ENCODE measurements at places on chromosomes 7 and 10. TPM values are rescaled to one million over a fixed set of nuclear protein-coding genes. Genes with fewer than 3 reads are reported as not detected.

DNA sequence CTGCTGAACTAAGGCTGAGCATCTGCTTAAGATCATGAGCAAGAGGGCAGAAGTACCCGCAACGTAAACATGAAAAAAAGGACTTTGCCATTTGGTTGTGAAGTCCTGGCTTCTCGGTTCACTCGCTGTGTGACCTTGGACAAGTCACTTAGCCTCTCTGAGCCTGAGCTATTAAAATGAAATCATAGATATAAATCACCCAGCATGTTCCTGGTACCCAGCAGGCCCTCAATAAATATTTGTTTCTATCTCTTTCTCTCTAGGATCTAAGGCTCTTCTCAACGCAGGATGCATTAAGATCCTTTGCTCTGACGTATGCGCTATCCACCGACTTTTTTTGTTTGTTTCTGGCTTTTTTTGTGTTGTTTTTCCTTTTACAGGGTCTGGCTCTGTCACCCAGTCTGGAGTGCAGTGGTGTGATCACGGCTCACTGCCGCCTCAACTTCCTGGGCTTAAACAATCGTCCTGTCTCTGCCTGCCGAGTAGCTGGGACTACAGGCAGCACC lies 6.7 kb downstream of the HIP1 start:
- DNase-seq: no peak
- H3K4me3 ChIP-seq: no peak overlapping the region
- peaks cover 65% of the 10 kb centered on the region for H3K4me1 ChIP-seq
- no peaks in the 10 kb centered on the region for H3K36me3 ChIP-seq
- no peaks in the 10 kb centered on the region for H3K27me3 ChIP-seq

DNA sequence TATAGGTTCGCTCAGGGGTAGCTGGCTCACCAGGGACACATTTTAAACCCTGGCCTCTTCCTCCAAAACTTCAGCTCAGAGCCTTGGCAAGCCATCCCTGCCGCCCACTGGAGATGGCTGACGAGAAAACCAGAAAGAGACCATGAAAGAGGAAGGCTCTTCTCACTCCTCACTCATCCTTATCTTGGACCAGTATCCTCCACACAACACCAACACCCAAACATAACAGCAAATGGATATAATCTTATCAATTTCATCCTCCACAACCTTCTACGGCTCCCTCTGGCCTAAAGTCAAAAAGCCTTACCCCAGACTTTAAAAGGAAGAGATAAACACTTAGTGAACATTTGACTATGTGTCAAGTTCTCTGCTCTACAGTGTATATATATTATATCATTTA lies 26.9 kb downstream of the DLG5 start:
- no peak for DNase-seq
- H3K4me3 ChIP-seq: no peak overlapping the region
- no peaks in the 10 kb centered on the region for H3K36me3 ChIP-seq
- H3K27ac ChIP-seq: no peak overlapping the region
- no peaks in the 10 kb centered on the region for H3K27me3 ChIP-seq
- peaks cover 9% of the 10 kb centered on the region for H3K4me1 ChIP-seq

DNA sequence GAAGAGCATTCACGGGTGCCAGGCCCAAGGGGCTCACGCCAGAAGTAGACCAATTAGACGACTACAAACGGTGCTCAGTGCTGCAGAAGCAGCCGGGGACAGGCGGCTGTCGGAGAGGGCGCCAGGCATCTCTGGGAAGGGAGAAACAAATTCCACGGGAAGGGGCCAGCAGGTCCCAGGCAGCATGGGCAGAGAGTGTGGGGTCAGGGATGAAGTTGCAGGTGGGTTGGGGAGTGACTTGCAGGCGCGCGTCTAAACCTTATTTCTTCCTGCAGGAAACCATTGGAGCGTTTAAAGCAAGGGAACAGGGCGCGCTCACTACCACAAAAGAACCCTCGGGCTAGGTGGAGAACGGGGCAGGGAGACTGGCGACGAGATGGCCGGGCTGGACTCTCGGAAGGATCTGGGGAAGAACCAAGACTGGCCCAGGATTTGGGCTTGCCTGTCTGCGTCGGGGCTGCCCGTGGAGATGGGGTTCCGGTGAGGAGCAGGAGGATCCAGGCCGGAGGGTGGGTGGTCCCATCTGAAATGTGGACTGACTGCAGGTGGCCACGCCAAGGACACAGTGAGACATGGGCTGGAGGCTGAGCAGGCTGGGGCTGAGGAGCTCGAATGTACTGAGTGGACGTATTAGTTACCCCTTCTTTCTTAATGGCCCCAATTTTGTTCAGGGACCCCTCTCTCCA lies 116.3 kb upstream of the DIP2C start:
- H3K36me3 ChIP-seq: peaks cover 21% of the 10 kb centered on the region
- H3K27me3 ChIP-seq: no peaks in the 10 kb centered on the region
- H3K4me1 ChIP-seq: peaks cover 14% of the 10 kb centered on the region
- no peak for DNase-seq

DNA sequence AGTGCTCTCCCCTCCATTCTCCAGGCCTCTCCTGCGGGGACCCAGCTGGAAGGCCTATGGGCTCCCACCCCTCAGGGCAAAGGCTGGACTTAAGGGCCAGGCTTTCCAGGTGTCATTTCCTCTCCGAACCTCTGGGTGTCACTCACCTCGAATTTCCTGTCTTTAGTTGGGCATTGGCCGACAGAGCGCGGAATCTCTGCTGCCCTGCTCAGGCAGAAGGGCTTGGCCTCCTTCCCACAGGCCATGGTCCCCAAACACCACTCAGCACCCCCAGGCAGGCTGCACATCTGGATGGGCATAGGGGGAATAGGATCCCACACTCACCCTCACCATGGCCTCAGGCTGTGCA lies 212.9 kb downstream of the CCSER2 start:
- no peaks in the 10 kb centered on the region for H3K36me3 ChIP-seq
- no peak for DNase-seq
- H3K4me3 ChIP-seq: no peak overlapping the region
- peaks cover 3% of the 10 kb centered on the region for H3K27me3 ChIP-seq
- peaks cover 11% of the 10 kb centered on the region for H3K4me1 ChIP-seq
- H3K27ac ChIP-seq: no peak overlapping the region

DNA sequence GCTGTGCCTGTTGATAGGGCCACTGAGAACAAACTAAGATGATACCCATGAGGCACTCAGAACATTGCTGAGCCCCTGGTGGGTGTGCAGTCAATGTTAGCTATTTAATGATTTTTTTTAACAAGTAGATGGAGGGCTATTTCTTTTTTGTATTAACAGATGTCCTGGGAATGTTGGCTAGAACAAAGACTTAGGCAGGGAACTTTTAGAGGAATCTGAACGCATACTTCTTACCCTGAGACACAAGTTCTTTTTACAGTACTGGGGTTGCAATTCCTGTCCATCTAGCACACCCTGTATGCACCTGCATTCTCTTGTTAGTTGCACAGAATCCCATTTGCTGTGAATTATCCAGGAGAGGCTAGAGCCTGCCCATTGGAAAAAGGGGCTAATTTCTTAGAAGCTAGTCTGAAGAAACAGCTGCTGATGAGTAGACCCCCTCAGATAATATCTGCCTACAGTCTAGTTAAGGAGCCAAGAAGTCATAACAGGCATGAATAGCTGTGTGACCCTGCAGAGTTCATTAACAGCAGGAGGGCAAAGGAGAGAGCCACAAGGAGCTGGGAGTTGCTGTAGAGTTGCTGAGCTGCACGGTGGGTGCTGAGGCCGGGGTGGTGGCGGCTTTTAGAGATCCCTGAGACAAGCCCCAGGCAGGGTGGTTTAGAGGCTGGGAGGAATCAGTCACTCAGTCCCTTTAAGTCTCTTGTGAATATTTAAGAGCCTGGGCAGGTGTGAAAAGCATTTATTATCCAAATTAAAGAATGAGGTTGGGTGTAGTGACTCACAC lies 103.7 kb upstream of the FZD8 start:
- no peaks in the 10 kb centered on the region for H3K36me3 ChIP-seq
- no peak overlapping the region for H3K27ac ChIP-seq
- DNase-seq: no peak

Gene EGFR
- total RNA-seq: not detected

DNA sequence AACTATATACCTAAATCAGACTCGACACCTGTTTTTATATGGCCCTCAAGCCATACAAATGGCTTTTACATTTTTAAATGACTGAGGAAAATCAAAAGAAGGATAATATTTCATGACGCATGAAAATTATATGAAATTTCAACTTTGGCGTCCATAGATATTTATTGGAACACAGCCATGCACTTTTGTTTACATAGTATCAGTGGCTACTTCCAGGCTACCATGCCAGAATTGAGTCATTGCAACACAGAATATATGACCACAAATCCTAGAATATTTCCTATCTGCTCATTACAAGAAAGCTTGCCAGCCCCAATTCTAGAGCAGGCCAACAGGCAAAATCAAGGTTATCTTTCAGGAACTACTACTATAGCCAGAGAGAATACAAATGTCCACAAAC lies 29.3 kb downstream of the AFAP1L2 start:
- no peaks in the 10 kb centered on the region for H3K36me3 ChIP-seq
- H3K27ac ChIP-seq: no peak overlapping the region
- no peaks in the 10 kb centered on the region for H3K4me1 ChIP-seq
- H3K4me3 ChIP-seq: no peak overlapping the region
- H3K27me3 ChIP-seq: no peaks in the 10 kb centered on the region
- no peak for DNase-seq

GRCh38 chr7:49483142-49483541 lies 290.3 kb upstream of the VWC2 start:
- no peaks in the 10 kb centered on the region for H3K4me1 ChIP-seq
- no peak overlapping the region for H3K27ac ChIP-seq
- H3K36me3 ChIP-seq: no peaks in the 10 kb centered on the region
- DNase-seq: no peak

DNA sequence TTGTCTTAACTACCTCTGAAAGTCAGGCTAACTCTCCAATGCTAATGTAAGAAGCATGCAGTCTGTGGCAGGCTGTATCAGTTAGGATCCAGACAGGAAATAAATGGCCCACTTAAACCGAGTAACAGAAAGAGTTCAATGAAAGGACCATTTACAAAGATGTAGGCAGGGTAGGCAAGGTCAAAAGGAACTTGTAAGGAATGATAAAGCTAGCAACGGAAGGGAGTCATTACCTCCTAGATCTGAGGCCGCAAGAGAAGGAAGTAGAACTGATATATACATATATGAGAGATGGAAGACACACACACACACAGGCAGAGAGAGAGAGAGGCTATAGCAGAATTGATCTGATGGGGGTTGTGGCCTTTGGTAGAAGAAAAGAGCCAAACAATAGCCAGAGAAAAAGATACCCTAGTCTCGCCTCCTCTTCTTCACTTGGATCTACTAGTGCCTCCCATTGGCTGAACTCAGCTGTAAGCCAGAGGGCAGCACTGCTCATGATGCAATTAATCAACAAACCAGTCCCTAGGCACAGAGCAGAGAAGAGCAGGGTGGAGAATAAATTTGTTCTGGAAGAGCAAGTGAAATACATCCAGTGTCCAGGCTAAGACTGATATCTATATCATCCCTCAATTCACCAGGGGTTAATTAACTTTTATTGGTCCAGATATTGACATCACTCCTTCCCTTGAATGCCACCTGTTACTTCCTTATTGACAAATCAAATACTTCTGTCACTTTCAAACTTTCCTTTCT lies 91.2 kb downstream of the LSMEM1 start:
- no peak overlapping the region for H3K4me3 ChIP-seq
- DNase-seq: no peak
- H3K4me1 ChIP-seq: no peaks in the 10 kb centered on the region
- H3K27ac ChIP-seq: no peak overlapping the region
- no peaks in the 10 kb centered on the region for H3K36me3 ChIP-seq

DNA sequence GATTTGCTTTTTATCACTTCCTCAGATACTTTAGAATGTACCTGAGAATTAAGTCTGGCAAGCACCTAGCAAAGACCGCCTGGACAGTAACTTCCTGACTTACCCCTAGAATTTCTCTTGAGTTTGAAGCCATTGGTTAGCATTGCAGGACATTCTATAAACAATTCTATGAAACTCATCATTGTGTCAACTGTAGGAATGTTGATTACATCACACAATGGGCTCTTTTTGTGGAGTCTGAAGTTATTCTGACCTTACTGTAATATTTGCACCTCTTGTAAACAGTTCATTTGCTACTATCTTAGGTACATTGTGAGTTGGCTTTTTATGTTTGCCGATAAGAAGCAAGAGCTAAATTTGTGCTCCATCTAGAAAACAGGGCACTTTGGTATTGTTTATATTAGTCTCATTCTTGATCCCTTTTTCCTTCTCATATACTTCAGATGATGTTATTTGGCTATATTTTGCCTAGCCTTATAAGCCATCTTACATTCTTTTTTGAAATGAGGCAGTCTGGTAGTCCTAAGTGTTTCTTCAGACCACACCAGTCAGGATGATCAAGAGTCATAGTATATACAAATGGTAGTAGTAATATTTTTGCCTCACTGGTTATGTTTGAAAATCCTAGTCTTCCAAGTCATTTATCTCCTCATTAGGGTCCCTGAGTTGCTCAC lies 52.4 kb downstream of the CASD1 start:
- no peaks in the 10 kb centered on the region for H3K4me1 ChIP-seq
- H3K36me3 ChIP-seq: peaks cover 8% of the 10 kb centered on the region
- no peak for DNase-seq

DNA sequence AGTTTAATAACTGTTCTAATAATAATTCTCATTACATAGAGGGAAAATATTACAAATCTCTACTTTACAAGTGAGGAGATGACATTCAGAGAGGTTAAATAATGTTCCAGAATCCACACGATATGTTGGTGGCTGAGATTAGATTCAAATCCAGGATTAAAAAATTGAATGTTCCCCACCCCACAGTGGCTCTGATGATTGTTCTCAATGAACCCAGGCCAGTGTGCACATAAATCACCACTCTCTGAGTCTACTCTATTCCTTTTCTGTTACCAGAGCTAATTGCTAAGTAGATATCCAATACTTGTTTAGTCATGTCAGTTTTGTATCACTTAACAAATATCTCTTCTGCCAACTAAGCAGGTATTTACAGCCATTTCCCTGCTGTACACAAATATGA lies 281.0 kb downstream of the ABCA13 start:
- no peaks in the 10 kb centered on the region for H3K36me3 ChIP-seq
- H3K27ac ChIP-seq: no peak overlapping the region

Data from natural killer cell (primary cell).